ENCODE measurements at places on chromosomes 3 and 15.

DNA sequence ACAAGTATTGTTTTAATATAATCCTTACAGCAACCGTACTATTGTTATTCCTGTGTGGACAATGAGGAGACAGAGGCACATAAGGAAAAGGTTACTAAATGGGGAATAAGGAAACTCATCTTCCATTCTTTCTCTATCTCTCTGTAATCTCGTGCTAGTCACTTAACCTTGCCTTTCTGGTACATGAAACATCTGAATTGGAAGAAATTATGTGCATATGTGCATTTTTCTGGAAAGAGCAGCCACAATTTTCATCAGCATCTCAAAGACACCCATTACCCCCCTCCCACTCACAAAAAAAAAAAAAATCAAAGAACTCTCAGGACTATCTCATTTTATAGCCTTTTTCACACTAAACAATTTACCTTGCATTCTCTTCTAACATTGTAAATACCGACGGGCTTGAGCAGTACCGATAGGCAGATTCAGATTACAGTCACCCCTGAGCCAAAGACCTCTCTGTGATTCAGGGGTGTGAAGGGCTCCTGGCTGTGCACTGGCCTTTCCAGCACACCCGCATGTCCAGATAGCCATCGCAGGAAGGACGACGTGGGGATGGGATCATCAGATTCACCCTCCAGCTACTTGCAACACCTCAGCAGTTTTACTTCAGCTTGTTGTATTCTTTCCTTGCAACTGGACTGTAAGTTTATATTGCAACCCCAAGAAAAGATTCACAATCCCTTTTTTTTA, 48.1 kb downstream of the CASR start:
- no peak for DNase-seq

GRCh38 chr3:39870706-39871105, 61.3 kb downstream of the MYRIP start:
- DNase-seq: no peak

- DNase-seq: no peak
These were observed 53.7 kb downstream of the DLG1 start for GRCh38 chr3:197244751-197245150.

GRCh38 chr15:39512643-39513042, 68.2 kb upstream of the THBS1 start:
- DNase-seq: no peak

GRCh38 chr3:154864947-154865346, 215.2 kb upstream of the MME start:
- no peak for DNase-seq
